Stimulated activated naive CD4-positive, alpha-beta T cell (primary cell): ENCODE measurements at places on chromosomes 4 and X.

DNA sequence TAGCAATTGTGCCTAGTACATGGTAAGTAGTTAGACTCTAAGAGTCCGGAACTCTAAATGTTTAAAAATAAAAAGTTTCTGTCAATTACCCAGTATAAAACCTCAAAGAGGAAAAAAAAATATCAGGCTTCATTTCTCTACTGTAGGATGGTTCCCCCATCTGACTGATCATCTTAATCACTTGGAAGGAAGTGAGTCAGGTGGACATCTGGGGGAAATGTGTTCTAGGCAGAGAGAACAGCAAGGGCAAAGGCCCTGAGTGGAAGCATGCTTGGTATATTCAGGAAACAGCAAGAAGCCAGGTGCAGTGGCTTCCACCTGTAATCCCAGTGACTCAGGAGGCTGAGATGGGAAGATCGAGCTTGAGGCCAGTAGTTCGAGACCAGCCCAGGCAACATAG lies 2.9 kb upstream of the EIF1AX start:
- no peak for DNase-seq

DNA sequence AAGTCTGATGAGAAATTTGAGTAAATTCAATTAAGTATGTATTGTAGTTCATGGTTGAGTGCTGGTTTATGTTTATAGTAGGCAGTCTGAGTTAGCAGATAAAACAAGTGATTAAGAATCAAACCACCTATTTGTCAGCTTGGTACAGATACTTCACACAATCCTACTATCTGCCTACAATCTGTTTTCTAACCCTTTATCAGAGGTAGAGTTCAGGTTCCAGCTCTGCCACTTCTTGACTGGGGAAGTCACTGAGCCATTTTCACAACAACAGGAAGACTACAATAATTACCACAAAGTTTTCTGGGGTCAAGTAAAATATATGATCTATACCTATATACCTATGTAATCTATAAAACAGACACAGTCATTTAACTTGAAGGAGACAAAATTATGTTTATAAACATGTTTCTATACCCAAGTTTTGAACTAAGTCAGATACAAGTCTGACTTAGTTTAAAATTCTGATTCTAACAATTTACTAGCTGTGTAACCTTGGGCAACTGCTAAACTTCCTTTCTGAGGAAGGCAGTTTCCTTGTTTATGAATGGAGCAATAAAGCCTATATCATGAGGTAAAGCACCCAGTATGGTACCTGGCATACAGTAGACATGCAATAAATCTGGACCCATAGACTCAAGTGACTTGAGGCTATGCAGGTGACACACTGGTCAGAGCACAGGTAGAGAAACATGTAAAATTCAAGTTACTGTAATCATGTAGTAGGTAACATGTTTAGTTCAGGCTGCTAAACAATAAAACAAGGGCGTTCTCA lies 37.2 kb upstream of the BDH2 start:
- no peak for DNase-seq

DNA sequence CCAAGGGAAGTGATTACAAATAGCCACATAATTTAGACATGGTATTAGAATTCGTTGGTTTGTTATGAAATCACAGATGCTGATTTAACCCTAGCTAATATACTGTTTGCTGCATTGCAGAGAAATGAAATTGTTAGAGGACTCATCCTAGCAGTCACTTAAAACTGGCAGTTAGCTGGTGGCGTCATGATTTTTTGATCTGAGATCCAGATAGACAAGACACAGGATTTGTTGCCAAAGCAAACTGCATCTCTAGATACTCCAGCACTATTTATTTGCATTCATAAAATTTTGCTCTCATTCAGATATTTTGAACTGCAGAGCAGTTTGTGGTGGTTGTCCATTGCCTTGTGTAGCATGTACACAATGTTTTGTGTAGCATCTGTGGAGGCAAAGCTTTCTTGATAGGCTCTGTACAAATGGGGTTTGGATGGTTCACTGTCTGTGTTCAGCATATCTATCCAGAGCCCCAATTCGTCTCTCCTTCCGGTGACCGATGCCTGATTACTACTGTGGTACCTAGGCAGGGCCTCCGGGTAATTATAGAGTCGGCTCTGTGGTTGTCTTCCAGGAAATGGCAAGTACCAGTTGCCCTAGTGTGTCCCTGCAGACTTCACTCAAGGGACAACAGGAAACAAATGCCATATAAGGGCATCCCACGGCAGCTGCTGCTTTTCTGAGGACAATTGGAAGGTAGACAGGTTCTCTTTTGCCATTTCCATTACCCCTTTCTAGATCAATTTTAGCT lies 30.1 kb upstream of the SPARCL1 start:
- peak; percentile 42 for DNase-seq

GRCh38 chrX:56811599-56811998 lies 82.6 kb downstream of the NBDY start:
- DNase-seq, result no peak

GRCh38 chr4:34800953-34801352 lies 1443.4 kb downstream of the ARAP2 start:
- no peak for DNase-seq

GRCh38 chr4:86544310-86544966 lies 49.7 kb upstream of the PTPN13 start:
- DNase-seq, result no peak

DNA sequence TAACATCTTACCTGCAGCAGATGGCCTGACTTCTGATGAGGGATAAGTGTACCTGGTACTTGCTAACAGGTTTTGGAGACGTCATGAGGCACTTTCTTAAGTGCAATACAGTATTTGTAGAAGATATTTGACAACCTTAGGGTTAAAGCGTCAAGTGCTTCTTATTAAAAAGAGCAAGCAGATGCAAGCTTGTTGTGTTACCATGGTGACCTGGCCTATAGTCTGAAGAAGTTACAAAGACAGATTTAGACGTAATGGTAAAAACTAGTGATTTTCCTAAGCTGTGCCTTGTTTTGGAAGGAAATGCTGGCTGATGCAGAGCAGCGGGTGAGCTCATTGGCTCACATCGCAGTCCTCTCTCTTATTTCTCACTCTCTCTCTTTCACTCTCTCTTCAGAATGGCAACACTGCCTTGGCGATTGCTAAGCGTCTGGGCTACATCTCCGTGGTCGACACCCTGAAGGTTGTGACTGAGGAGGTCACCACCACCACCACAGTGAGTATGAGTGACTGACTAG lies 243.6 kb downstream of the ANK2 start:
- no peak for DNase-seq
